DMS153 (cell line): ENCODE measurements at places on chromosomes 1 and 21.

DNA sequence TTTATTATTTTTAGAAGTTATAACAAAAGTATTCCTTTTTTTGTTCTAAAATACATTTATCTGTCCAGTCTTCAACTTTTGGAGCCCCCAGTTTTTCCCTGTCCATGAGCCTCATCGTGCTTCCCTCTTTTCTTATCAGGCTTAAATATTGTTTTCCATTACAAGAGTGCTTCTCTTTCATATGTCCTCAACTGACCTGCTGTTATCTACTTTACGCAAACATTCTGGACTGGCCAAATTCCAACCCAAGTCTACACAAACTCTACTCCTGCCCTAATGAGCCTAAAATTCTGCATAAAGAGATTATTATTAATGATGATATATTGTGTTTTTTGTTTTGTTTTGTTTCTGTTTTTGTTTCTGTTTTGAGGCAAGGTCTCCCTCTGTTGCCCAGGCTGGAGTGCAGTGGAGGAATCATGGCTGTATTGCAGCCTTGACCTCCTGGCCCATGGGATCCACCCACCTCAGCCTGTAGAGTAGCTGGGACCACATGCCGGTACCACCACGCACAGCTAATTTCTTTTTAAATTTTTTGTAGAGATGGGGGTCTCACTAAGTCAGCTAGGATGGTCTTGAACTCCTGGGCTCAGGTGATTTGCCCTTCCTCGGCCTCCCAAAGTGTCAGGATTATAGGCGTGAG, 318.8 kb upstream of the NEGR1 start:
- no peak for DNase-seq

DNA sequence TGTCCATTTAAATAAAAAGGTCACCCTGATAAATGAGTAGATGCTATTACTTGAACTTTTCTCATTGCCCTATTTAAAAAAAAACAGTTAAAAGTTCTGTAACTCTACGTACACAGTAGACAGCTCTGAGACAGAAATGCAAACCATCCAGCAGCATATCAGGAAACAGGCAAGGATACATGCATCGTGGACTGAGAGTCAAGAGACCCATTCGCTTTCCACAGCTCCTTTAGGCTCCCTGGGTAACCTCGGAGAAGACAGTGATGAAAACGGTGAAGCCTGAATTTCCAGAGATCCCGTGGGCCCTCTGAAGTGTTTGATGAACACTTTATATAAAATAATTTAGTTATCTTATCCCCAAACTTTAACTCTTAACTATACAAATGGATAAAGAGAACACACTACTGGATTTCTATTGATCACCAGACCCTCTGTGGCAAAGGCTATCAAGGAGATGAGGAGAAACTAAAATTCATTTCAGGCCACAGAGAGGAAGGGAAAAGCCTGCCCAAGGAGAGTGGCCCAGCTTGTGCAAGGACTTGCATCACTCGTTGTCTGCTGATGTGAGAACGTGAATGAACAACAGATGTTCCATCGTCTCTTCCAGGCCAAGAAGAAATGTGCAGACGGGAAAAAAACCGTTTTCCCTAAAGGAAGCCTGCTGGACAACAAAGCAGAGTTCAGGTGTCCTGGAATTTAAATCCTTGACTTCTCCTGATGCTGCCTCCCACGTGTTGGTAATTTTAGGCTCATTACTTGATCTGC, 131.0 kb downstream of the TGFBR3 start:
- DNase-seq, result no peak

GRCh38 chr1:115428256-115428655, 90.2 kb upstream of the NGF start:
- DNase-seq, result no peak

GRCh38 chr1:216554934-216555333, 131.7 kb upstream of the USH2A start:
- DNase-seq, result no peak

- DNase-seq, result no peak
Measured at GRCh38 chr1:30642391-30643120, 80.8 kb downstream of the MATN1 start.

GRCh38 chr1:64038965-64039364, 164.5 kb upstream of the UBE2U start:
- DNase-seq, result no peak

DNA sequence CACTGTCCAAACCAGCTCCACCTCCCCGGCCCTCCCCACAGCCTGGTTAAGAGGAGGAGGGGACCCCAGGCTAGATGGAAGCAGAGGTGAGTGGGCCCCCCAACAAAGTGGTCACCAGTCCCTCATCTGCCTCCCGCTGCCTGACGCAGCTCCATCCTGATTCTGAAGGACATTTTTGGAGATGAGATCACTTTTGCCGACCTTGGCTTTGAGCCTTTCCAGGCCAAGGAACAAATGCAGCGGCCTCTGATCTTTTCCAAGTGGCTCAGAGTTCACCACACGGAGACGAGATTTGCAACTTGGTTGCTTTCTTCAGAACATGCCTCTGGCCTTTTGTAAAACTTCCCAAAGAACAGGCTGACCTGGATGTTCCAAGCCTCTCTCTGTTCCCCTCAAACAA, 223.1 kb downstream of the NPHP4 start:
- no peak for DNase-seq

DNA sequence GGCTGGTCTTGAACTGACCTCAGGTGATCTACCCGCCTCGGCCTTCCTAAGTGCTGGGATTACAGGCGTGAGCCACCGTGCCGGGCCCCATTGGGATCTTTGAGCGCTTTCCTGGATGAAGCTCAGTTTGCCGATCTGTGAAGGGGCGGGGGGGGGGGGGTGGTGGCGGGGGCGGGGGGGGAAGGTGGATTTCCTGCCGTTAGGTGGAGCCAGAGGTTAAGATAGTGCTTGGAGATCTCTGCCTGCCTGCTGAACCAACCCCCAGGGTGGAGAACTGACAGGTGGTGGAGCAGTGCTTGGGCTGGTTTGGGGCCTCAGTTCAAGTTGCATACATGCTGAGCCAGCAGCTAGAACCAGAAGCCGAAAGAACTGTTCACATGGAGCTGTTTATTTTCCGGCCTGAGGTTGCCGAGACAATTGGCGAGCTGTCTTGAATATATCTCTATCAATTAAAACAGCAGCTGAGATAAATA, 1.7 kb downstream of the TMCC2 start:
- DNase-seq, result peak; percentile 92

DNA sequence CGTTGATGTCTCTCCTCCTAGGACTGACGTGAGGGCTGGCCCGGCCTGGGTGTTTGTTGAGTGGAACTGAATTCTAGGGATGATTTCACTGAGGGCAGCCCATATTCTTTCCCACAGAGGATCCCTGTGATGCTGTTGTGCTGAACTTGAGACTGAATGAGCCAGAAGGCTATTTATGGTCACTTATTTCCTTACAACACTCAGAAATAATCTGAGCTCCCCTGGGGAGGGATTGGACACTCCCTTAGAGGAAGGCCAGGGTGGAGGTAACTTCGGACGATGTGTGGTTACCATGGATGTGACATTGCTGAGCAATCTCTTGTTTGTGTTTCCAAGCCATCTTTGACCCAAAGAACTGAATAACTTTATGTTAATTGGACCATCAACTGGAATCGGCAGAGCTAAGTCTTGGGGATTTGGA, 5.1 kb upstream of the TMCO4 start:
- DNase-seq, result no peak

GRCh38 chr1:89908273-89908671, 86.6 kb upstream of the ZNF326 start:
- no peak for DNase-seq

- DNase-seq, result no peak
Measured at GRCh38 chr1:182335771-182336566, 55.6 kb downstream of the GLUL start.

- no peak for DNase-seq
Measured at GRCh38 chr1:30662291-30662840, 61.0 kb downstream of the MATN1 start.

- DNase-seq, result no peak
Measured at GRCh38 chr21:15333951-15334350, 269.2 kb upstream of the NRIP1 start.

GRCh38 chr1:156675210-156676113, 1.7 kb downstream of the NES start:
- no peak for DNase-seq

GRCh38 chr1:119587341-119587740, 60.7 kb downstream of the ZNF697 start:
- DNase-seq, result peak; percentile 34

- peak; percentile 62 for DNase-seq
Measured at GRCh38 chr1:107525961-107526360, 385.1 kb downstream of the NTNG1 start.

DNA sequence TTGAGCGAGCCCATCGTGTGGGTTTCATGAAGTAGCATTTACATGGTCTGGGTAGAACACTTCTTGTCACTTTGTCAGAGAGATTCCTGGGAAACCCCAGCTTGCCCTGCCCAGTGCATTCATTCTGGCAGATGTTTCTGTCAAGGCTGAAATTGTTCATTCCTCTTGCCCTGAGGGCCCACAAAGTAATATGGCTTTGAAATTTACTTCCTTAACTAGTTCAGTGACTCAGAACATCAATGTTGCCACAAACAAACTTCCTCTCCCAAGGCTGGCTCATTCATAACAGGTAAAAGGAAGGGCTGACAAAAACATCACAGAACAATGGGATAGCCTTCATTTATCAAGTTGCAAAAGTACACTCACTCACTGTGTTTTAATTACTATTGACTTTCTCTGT, 5.0 kb upstream of the KIAA0040 start:
- peak; percentile 62 for DNase-seq

- no peak for DNase-seq
Measured at GRCh38 chr1:188127507-188127906, 1298.8 kb downstream of the PLA2G4A start.

GRCh38 chr1:112991402-112992120, 35.6 kb upstream of the SLC16A1 start:
- DNase-seq, result no peak

DNA sequence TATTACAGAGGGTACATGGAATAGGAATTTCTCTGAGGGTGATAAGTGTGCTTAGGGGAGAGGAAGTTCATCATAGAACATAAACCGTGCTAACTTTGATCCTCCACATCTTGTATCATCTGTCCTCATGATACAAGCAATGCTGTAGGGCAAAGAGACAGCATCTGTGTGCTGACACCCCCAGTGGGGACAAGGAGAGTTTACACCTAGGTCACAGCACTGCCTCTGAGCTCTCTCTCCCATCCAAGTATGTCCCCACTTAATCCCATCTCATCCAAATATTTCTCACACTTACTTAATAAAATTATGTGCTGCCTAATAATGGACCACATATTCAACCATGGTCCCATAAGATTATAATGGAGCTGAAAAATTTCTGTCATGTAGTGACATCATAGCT, 4.3 kb upstream of the TEDDM1 start:
- DNase-seq, result no peak
